LHCN-M2 (cell line): ENCODE measurements at places on chromosomes 7 and 10.

DNA sequence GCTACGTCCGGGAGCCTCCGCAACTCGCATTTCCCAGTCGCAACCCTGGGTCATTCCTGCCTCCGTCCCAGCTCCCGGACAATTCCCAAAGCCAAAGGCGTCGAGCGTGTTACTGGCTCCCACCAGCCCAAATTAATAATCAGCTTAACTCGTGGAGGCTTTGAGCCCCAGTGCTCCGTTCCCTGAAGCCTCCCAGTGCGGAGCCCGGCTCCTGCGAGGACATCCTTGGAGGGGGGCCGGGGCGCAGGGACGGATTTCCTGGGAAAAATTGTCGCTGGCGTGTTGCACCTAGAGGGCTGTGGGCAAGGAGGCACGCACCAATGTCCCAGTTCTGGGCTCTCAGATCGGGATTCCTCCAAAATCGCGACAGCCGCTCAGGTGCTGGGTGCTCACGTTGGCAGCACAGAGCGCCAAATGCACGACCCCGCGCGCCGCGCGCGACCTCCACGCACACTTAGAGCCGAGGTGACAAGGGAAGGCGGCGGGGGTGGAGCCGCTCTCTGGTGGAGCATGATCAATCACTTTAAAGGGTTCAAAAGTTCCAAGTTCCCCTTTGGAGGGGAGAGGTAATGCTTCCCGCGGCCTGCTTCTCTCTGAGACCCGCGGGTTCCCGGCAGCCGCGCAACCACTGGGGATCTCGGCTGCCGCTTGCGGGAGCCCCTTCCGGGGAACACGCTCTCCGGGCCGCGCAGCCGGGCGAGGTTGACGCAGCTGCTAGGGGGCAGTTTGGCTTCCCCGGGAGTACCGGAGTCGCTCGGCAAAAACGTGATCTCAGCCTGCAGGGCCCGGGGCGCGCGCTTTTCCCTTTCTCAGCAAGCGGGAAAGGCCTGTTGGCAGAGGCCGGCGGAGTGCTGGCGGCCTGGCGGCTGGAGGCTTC lies 25.5 kb downstream of the SKIDA1 start:
- no peak for DNase-seq

DNA sequence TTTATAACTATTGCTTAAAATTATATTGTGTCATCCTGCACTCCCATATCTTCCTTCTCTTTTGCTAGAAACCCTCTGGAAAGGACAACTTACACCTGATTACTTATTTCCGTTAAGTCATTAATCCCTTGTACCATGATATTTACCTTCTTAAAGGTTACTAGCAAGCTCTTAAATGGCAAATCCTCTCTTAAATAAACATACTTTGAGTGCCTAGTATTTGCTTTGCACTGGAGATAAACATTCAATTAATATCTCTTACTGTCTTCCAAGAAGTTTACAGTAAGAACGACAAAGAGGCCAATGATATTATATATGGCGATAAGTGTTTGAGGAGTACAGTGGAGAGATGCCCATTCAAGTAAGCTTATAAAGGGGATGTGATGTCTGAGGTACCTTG lies 278.3 kb downstream of the HGF start:
- no peak for DNase-seq

DNA sequence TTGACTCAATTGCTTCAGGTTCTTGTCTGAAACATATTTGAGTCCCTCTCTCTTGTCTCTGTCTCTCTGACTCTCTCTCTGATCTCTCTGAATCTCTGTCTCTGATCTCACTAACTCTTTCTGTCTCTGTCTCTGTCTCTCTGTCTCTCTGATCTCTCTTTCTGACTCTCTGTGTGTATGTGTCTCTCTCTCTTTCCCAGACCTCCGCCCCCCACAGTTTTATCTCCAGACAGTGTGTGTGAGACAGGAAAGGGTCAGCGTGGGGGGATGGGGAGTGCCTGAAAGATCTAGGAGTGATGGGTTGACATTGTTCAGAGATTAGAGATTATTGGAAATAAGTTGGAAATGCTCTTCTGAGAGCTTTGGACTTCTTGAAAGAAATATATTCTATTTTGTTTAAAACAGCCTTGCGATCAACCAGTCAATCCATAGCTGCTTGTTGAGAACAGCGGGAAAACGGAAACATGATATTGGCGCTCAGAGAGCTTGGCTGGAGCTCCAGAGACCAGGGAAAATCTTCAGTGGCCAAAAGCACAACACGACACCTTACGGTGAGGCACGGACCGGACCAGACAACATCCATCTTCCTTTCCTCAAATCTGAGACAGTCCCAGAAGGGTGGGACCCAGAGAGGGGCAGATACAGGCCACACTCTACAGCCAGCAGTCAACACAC lies 35.5 kb downstream of the CALML3 start:
- DNase-seq, result no peak

- DNase-seq, result peak; percentile 94
Measured at GRCh38 chr7:75977743-75978142, 16.7 kb downstream of the TMEM120A start.

DNA sequence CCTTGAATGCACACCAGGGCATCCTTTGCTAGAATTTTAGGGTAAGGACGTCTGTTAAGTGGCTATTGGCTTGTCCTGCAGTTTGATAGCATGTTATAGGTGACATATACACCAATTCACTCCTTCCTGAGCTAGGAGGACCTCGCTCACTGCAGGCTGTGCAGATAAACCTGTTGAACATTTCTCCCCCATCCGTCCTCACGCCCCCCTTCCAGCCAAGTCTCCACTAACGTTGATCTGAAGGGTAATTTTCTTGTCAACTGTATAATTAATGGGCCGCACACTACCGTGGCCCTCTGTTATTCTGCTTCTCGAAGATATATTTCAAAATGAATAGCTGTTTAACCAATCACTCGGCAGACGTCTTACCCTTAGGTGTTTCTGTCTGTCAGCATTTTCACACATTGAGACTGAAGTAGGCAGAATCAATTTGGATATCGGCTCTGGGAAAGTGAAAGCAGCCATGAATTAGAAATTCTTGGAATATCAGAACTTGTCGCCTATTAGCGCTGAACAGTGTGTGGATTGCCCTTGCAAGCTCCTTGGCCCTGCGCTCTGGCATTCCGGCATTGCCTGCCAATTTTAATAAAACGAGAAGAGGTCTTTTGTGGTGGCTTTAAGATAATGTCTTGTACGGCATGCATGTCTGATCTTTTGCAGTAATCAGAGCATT lies 905.3 kb downstream of the TYW1 start:
- DNase-seq, result no peak

DNA sequence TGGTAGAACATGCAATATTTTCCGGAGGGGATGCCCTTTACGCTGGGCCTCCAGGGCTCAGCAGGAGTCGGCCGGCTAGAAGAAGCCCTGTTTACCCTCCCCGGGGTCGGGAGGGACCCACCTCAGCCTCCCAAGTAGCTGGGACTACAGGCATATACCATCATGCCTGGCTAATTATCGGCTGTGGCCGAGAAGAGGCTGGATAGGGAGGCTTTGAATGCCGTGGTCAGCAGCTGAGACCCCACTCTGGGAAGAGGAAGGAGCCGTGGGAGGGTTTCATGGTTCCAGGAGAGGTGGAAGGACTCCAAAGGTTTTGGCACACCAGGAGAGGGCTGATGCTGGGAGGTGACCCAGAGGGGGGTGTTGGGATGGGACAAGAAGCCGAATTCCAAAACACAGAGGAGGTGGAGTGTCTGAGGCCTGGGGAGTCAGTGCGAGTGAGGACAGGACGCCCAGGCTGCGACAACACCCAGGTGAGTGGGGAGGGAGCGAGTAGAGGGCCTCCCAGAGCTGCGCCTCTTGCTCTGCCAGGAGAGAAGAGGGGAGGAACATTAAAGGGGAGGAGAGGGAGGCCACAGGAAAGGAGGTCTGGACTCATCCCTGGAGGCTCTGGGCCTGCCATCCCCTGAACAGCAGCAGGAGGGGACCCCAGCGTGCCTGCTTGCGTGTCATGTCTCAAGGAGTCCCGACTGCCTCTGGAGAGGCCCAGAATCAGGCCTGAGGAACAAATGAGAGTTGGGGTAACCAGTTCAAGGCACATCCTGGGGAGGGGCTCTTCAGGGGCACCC lies 19.6 kb downstream of the GRID2IP start:
- DNase-seq, result no peak

DNA sequence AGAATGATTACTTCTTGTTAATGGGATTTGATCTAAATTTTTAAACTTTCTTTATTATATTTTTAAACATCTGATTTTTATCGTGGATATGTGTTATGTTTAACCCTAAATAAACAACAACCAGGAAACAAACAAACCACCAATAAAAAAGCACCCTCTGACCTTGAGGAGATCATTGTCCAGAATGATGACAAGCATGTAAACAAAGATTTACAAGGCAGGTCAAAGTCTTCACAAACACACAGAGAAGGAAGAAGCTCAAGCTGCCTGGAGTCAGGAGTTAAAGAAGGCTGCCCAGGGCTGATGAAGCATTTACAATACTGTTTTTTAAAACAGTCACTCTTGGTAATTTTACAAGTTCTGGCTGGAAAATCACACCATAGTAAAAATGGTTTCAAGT lies 31.0 kb upstream of the EGFR start:
- no peak for DNase-seq

GRCh38 chr10:42850931-42851330 lies 68.3 kb downstream of the BMS1 start:
- no peak for DNase-seq

DNA sequence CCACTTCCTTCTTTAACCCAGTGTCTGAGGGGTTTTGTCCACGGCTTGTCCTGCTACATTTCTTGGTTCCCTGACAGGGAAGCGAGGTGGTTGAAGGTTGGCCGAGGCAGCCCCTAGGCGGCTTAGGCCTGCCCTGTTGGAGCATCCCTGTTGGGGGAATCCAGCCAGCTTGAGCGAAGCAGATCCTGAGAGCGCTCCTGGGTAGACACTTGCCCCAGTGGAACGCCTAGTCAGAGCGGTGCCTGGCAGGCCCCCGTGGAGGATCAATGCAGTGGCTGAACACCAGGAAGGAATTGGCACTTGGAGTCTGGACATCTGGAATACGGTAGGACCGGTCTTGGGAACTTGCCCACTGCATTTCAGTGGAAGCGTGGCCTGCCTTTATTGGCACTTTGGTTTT lies 32.7 kb upstream of the NRF1 start:
- no peak for DNase-seq

DNA sequence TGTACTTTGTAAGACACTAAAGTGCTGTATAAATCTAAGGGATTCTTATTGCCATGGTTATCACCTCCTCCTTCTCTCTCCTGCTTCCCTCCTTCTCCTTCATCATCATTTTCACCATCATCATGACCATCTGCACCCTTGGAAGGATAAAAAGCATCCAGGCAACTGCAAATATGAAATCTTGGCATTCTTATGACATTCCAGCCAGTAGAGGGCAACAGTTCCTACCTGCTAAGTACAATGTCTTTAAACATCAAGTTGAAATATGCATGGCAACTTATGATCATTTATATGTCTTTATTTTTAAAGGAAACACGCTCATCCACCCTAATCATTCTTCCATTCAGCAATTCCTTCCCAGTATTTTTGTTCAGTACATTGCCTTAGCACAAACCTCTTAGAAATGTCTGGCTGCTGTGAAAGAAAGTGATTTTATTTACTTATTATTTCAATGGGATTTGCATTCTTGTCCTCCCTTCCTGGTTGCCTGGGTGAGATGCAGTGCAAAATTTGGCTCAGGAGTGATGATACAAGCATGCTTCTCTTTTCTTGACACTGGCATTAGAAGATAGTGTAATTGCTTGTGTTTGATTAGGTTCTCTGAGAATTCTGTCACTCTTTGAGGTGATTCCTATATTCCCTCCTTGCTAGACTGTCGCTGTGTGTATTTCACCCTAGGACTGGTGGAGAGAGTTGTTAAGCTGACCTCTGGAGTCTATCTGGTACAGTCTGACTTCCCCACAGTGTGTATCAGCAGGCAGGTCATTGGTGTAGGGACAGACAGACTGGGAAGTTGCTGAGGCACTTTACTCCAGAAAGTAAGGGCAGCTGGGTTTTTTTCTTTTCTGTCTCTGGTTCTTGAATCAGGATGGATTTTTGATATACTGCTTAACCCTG lies 188.5 kb upstream of the BMPER start:
- peak; percentile 73 for DNase-seq

DNA sequence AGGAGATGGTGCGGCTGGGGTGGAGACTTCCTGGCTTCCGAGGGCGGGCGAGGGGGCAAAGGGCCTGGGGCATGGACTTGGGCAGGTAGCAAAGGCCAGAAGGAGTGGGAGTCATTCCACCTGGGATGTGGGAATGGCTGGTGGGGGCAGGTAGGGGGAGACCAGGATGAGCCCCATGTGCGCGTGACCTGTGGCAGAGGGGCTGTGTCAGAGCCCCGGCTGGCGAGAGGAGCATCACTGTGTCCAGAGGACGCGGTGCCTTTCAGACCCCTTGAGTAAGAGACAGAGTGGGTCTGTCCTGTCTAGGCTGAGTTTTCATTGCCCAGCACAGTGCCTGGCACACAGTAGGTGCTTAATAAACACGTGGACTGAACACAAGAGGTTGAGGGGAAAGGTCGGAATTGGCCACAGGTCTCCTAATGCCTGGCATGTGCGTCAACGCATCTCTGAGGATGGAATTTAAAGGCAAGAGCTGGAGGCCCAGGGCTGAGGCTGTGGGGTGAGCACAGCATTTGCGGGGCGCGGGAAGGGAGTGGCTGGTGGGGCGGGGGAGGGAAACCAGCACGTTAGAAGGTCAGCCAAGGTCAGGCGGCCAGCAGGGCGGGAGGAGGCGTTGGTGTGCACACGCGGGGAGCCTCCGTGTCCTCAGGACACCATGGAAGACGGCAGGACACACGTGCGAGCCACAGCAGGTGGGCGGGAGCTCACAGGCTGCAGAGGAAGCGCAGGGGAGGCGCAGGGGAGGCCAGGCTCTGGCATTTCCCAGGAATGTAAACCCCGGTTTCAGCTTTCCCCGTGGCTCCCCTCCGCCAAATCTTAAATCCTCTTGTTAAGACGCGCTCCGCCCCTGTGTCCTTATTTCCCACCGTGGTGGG lies 51.8 kb downstream of the CUX1 start:
- DNase-seq, result no peak

DNA sequence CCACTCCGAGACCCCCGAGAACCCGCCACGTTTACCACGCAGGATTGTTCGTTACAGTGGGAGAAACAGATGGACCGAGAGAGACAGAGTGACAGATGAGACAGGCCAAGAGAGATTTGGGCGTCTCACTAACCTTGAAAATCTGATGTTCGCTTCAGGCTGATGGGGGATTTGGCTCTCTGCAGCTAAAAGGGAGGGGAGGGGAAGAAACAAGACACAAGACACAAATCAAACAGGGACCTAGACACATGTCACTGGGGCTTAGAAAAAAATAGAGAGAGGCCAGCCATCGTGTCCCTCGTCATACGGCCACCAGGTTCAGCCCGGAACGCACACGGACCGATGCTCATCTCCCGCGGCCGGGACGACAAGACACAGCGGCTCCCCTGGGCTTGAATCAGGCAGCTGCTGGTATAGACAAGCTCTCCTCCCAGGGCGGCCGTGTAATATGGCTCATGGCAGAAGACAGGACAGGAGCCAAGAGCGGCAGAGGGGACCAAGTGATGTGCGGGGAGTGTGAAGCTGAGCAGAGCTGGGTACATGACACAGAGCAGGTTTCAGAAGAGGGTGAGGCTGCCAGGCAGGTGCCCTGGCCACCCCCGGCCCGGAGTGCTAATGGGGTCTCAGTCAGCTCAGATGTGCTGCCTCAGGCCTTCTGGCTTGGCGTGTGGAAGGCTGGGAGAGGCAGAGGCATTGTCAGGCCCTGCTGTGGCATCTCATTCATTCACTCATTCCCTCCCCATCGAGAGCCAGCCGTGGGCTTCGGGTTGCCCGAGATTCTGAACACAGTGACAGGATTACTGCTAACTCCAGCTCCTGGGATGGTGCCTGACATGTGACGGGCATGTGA lies 88.5 kb upstream of the GNA12 start:
- no peak for DNase-seq
